ENCODE measurements at places on chromosomes 2 and 18.

DNA sequence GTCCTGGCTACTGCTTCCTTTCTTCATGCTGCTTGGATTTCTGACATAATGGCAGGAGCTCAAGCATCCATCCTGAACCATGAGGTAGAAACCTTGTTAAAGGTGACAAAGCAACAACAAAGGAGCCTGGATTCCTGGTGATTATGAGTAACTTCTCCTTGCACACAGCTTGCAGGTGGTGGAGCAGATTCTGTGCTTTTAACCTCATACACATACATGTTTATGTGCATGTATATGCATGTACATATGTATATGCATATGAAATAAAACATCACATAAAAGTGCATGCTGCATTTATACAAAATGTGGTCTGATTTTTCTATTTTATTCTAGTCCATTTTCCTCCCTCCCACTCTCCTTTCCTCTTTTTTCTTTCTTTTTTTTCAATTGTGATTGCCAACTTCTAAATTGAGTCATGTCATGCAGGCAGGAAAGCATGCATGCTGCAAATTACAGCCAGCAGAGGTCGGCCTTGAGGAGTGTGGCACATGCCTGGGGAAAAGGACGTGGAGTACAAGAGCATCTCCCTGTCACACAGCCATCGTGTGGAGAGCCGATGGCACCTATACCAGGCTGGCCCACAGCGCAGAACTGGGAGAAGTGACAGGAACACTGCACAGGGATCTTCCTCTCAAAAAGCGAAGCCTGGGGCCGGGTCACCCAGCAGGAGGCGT is 17.9 kb downstream of the LCT start:
- no peak for DNase-seq

DNA sequence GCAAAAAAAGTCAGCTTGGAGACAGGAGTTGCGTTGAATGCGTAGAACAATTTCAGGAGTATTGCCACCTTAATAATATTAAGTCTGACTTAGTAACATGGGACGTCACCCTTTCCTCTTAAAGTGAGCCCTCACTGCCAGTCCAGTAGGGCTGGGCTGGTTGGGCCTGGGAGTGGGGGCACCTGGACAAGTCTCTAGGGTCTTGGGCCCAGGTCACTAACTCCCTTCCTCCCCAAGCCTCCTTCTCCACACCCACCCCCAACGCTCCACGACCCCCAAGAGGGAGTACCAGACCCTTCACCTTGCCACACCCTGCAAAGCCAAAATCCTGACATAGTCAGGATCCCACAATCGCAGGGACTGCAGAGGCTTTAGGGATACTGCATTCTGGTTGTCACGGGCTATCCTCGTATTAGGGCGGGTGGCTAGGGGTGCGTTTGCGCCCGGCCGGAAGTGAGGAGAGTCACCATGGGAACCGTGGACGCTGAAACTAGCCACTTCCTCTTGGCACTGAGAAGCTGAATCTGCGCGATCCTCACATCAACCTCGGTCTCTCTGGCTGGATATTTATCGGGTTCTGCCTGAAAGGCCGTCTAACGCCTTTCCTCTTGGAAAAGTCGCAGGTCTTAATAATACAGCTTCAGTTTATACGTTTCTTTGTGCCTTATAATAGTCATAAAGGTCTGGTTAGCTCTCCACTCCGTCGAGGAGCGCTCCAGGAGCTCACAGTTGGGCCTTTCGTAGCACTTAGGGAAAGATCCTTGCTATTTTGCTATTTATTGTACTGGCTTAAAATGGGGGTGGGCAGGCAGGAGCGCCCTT is 10.3 kb upstream of the CXXC1 start:
- no peak for DNase-seq

DNA sequence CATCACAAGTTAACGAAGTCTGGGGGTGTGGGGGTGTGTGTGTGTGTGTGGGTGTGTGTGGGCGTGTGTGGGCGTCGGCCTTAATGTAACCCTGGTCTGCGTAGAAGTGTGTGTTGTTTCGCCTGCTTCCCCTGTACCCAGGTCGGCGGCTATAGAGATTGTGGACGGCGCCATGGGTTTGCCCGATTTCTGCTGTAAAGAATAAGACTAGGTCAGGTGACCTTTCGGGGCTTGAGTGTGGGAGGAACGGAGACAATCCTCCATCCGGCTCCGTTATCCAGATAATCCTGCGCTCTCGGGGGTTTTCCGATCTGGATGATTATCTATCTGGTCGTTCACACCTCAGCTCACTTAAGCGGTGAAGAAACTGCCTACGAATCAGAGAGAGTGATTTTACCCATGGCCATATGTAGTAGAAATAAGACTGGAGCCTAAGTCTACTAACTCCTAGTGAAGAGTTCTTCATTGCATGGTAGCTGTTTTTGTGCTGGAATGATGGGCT is 543 bp downstream of the HADHB start:
- no peak for DNase-seq

DNA sequence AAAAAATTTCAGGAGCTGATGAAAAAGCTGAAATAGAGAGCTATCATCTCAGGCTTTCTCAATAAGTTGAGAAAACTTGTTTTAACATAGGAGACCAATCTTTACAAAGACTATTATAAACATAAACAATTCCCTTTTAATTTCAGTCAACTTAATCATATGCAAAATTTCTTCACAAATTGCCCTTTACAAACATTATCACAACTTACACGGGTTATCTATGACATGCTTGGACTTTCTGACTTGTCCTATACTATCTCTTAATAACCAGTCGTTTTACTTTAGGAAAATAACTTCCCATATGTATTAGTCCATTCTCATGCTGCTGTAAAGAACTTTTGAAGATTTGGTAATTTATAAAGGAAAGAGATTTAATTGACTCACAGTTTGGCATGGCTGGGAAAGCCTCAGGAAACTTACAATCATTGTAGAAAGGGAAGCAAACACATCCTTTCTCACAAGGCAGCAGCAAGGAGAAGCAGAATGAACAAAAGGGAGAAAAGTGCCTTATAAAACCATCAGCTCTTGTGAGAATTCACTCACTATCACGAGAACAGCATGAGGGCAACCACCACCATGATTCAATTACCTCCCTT is 1583.7 kb upstream of the CELF4 start:
- no peak for DNase-seq

DNA sequence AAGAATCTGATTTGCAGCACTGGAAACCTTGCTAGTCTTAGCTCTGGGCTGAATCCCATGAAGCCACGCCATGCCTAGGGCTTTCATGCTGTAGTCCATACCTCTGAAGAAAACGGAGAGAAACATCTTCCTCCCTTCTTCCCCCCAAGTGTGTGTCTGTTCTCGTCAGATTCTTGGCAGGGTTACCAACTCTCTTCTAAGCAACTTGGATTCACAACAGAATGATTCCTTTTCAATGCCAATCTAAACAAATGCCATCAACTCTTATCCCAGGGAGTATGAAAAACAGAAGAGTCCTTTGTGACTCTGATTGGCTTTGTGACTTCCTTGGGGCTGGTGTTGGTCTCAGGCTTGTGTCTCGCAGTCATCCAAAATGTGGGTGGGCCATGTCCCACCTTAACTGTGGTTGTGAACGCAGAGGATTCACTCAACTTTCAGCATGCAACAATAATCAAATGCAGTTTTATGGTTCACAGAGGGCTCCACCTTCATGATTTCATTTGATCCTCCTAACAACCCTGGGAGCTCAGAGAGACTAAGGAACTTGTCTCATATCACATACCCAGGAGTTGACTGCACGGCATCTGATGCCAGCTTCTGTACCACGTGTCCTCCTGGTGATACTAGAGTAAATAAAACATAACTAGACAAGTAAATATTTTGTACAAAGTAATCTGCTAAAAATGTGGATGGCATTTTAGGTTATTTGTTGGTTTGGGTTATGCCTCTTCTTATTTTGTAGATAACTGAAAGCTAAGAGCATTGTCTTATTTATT is 186.0 kb upstream of the TNP1 start:
- no peak for DNase-seq

GRCh38 chr2:174614261-174614660 is 16.7 kb upstream of the WIPF1 start:
- DNase-seq, result no peak

- DNase-seq, result no peak
Measured at GRCh38 chr18:28152754-28153153, 24.2 kb downstream of the CDH2 start.

DNA sequence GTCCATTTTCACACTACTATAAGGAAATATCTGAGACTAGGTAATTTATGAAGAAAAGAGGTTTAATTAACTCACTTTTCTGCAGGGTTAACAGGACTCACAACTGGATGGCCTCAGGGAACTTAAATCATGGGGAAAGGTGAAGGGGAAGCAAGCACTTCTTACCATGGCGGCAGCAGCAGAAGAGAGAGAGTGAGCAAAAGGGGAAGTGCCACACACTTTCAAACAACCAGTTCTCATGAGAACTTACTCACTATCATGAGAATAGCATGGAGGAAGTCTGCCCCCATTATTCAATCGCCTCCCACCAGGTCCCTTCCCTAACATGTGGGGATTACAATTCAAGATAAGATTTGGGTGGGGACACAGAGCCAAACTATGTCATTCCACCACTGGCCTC is 55.1 kb upstream of the NETO1 start:
- no peak for DNase-seq

GRCh38 chr2:236793023-236794011 is 223.7 kb downstream of the ACKR3 start:
- no peak for DNase-seq

DNA sequence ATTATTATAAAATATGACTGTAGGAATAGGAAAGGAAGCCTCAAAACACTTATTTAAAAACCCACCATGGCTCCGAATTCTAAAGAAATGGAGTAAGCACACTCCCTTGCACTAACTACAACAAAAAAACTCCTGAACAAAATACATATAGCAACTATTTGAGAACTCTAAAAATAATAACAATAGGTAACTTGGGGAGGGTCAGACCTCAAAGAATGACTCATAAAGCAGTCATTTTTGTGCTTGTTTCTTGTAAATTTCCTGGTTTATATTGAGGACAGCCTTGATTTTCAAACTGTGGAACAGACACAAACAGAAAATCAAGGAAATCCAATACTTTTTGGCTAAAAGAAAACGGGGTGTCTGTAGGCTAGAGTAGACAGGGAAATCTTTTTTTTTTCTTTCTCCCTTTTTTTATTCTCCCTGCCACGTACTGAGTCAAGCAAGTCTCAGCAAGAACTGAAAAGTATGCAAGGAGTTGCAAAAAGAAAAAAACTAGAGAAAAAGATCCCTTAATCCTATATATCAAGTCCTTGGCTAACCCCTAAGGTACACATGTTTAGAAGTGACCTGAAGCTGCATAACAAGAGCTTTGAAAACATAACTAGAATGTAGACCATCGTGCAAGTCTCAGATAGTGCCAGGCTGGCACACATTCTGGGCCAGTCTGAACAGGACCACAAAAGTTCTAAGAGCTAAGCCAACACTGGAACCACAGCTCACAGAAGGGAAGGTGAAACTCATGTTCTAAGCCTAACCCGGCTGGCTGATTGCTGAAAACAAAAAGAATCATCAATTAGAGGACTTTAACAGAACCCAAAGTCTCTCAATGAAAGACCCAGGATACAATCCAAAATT is 403.1 kb upstream of the LYPD1 start:
- DNase-seq, result no peak

DNA sequence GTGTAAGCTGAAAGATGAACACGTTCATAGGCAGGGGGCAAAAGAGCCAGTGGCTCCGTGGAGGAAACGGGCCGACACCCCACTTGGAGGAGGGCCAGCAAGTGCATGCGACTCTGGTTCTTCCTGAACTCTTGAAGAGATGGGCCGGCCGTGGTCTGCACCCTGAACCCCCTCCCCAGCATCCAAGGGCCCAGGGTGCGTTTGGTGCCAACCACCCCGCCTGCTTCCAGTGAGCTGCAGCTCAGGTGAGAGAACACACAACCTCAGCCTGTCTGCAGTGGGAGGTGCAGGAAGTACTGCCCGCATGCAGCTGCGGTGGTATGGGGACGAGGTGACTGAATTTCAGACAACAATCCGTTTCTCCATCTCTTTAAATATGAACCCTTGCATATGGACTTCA is 58.9 kb downstream of the ADNP2 start:
- DNase-seq, result peak; percentile 57

GRCh38 chr2:182318466-182319220 is 108.2 kb downstream of the PDE1A start:
- DNase-seq, result no peak

GRCh38 chr2:42861321-42861720 is 68.9 kb upstream of the HAAO start:
- DNase-seq, result no peak

DNA sequence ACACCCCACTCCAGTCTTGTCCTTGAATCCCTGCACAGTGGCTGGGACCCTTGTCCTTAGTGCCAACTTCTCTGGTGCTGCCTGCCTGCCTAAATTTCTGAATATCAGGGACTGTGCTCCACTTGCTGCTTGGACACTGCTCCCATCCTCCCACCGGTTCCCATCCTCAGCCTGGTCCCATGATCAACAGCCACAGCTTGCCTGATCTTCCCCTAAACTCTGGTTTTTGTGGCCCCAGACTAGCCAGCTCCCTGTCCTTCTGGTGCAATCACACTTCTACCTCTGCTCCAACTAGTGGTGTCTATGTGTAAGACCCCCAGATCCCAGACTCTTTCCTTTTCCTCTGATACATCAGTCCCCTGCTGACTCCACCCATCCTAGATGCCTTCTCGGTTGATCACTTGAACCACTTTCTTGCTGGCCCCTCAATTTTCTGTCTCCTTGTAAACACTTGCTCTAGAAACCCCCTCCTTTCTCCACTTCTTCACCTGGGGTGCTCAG is 37.2 kb upstream of the POLE4 start:
- no peak for DNase-seq

DNA sequence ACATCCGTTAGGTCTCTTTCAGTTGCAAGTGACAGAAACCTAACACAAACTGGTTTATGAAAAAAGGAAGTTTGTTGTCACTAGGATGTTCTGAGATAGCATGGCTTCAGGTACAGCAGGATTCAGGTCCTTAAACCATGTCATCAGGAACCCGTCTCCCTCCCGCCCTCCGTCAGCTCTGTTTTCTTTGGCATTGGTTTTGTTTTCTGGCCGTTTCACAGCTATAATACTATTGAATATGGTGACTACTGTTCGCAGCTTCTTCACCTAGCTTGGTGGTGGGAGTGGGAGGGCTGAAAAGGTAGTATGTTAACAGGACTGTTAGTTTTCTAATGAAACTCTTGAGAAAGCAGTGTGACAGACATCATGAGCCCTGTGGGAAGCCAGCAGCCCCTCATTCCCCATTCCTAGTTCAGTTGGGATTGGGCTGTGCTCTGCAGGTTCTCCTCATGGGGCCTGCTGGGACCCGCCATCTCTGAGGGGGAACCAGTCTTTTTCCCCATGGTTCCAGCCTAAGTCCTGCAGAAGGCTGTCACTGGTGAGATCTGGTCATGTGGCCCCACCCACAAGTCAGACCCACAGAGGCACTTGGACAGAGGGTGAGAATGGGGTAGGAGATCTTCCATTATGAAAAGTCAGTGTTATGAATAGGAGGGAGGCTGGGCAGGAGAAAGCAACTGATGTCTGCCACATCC is 12.1 kb downstream of the PTMA start:
- no peak for DNase-seq

- DNase-seq, result peak; percentile 69
Measured at GRCh38 chr2:207768168-207768865, 1.4 kb downstream of the FZD5 start.

GRCh38 chr2:81853341-81853740 is 1548.8 kb upstream of the LRRTM1 start:
- no peak for DNase-seq

All from left forelimb (tissue), 1 donor.